SIG-M5 (cell line): ENCODE measurements at places on chromosomes 2 and 18.

DNA sequence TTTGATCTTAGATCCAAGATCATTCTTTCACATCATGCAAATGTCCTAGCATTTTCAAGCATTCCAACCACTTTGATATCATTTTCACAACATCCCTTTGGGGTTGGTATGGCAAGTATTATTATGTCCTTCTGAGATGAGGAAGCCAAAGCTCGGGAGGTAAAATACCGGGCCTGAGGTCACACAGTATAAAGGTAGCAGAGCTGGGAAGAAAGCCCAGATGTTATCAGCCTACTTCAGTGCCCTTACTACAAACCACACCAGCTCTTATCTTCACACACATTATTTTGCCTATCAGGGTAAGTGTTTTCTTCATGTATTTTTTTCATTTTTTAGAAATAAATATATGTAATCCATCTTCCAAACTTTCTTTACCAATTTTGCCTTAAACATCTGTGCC, 4.2 kb upstream of the B4GALT6 start:
- DNase-seq: no peak

- no peak for DNase-seq
Measured at GRCh38 chr2:3598912-3599854, 4.3 kb downstream of the COLEC11 start.

DNA sequence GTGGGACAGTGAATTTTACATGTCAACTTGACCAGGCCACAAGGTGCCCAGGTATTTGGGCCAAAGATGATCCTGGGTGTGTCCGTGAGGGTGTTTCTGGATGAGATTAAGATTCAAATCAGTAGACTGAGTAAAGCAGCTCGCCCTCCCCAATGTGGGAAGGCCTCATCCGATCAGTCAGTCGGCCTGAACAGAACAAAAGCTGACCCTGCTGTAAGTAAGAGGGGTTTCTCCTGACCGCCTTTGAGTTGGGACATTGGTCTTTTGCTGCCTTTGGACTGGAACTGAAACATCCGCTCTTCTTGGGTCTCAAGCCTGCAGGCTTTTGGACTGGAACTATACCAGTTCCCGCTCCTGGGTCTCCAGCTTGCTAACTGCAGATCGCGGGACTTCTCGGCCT, 233.3 kb downstream of the KLHL29 start:
- DNase-seq: no peak

GRCh38 chr2:227804975-227805374, 8.7 kb upstream of the CCL20 start:
- no peak for DNase-seq

- DNase-seq: no peak
Measured at GRCh38 chr2:239245107-239245506, 155.7 kb downstream of the HDAC4 start.

- DNase-seq: no peak
Measured at GRCh38 chr2:179180242-179180641, 84.4 kb downstream of the SESTD1 start.

DNA sequence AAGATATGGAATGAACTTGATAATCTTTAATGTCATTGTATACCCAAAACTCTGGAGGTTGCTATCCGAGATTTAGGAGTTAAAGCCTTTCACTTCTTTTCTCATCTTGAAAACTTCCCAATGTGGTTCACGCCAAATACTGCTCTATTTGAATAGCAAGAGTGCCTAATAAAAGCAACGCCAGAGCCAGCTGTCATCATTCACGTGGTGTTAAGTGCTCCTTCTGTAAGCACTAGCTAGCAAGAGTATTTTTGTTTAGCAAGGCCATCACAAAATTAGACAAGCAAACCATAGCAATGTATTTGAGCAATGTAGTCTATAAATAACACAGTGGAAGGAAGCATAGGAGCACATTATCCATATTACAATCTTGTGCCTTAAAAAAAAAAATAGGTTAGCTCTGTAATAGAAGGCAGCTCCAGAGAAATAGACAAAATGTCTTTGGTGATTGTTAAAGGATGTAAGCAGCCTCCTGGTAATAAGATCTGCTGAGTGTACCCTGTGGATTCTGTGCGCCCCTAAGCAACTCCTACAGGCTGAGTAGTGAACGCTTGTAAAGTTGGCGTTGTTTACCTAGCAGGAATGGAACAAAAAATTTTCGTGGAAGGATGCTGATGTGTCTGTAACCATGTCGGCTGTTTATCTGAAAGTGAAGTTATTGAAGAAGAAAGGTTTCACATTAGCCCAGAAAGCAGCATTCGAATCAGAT, 518.0 kb downstream of the CNTNAP5 start:
- DNase-seq: no peak

- no peak for DNase-seq
Measured at GRCh38 chr18:78549971-78550370, 429.6 kb upstream of the SALL3 start.

- no peak for DNase-seq
Measured at GRCh38 chr2:112694182-112694581, 26.6 kb upstream of the NT5DC4 start.

GRCh38 chr2:224407241-224407701, 5.4 kb upstream of the FAM124B start:
- DNase-seq: no peak

GRCh38 chr18:79930020-79930642, 21.3 kb downstream of the SLC66A2 start:
- DNase-seq: no peak

- DNase-seq: peak; percentile 63
Measured at GRCh38 chr18:12839526-12840196, 44.4 kb downstream of the PTPN2 start.

- DNase-seq: no peak
Measured at GRCh38 chr2:231927566-231927890, 1.3 kb upstream of the NPPC start.

- no peak for DNase-seq
Measured at GRCh38 chr2:99636144-99637034, 146.6 kb upstream of the REV1 start.

DNA sequence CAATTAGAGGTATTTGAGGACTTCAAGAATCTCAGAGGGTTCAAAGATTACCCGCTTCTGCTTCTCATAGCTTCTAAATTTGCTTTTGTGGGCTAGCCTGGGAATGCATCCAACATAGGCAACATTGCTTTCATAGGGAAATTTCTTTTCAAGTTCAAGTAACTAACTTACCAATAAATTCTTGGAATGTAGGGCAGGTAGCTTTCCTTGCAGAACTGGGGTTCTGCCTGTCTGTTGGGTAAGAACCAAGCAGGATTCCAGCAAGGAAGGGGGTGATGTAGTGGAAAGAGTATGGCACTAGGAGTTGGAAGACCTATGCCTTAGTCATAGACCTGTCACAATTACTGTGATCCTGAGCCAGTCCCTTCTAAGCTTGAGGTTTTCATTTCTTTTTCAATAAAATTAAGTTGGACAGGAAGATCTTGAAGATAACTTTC, 164.1 kb downstream of the FHOD3 start:
- DNase-seq: no peak

DNA sequence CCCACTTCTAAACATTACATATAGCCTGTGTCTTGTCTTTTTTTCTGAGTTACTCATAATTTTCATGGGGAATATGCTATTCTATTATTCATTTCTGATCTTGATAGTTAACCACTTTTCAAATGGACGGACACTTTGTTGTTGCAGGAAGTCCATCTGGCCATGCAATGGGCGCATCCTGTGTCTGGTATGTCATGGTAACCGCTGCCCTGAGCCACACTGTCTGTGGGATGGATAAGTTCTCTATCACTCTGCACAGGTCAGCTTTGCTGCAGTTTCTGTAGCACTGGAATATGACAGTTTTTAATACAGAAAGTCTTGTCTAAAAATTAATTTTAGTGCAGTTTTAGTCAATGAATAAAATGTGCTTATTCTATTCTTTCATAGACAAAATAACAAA, 3.3 kb downstream of the G6PC2 start:
- no peak for DNase-seq

- no peak for DNase-seq
Measured at GRCh38 chr2:111667542-111668273, 216.3 kb downstream of the ANAPC1 start.

- DNase-seq: no peak
Measured at GRCh38 chr2:86337244-86337835, at the start of gene REEP1. Gene REEP1, minus strand, starts transcription at chr2:86337626. Its CDS starts 116 bp downstream, at chr2:86337510.

GRCh38 chr18:13914170-13914569, 1.2 kb downstream of the MC2R start:
- DNase-seq: no peak

GRCh38 chr18:1015777-1016176, 111.1 kb downstream of the ADCYAP1 start:
- no peak for DNase-seq

GRCh38 chr2:37615804-37616676, 55.4 kb downstream of the CDC42EP3 start:
- DNase-seq: no peak

GRCh38 chr2:146031158-146031557, 1511.2 kb upstream of the ZEB2 start:
- no peak for DNase-seq

DNA sequence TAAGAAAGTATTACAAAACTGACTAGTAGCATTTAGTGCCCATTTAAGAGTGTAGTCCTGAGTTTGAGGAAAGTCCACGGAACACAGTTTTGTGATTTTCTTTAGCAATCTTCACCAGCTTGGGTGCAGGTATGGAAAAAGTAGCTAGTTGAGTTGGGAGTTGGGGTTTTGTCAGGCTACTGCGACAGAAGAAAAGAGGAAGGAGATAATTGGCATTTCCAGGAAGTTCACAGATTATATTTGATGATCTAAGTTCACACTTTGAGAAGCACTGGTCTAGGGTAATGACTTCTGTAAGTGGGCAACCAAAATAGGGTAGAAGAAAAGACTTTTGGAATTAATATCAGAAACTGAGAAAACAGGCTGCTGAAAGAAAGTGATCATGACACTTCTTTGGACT, 52.1 kb downstream of the VIL1 start:
- DNase-seq: no peak

GRCh38 chr2:231696004-231696367, 12.3 kb upstream of the PTMA start:
- DNase-seq: no peak

- DNase-seq: no peak
Measured at GRCh38 chr2:70692256-70692655, 75.7 kb downstream of the ADD2 start.

DNA sequence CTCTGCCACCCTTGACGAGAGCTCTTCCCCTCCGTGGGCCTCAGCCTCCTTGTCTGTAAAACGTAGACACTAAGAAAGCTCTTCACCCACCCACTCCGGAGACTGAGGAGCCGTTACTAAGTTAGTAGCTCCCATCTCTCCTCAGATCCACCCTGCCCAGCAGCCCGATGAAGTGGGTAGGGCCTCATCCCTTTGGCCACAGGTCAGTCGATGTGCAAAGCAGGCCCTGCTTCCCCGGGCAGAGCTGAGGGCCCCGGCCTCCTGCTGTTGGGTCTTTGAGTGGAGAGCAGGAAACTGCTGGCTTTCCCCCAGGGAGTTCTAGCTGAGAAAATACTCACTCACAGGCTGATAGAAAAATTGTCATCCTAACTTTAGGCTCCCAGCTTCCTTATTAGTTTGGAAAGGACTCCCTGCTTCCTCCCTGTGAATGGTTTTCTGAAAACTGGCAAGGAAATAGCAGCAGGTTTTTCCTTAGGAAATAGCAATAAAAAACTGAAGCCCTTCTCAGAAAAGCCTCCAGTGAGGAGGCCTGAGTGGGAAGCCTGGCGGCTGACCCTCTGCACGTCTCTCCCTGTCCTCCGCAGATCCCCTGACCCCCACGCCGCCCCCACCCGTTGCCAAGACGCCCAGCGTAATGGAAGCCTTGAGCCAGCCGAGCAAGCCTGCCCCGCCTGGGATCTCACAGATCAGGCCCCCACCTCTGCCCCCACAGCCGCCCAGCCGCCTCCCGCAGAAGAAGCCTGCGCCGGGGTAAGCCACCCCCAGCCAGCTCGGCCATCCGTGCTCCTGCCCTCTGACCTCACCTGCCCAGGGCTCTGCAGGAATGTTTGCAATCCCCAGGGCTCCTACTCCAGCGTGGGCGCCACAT, 30.2 kb downstream of the ITGB1BP1 start:
- DNase-seq: no peak

- no peak for DNase-seq
Measured at GRCh38 chr2:41618754-41619153, 429.1 kb upstream of the PKDCC start.

DNA sequence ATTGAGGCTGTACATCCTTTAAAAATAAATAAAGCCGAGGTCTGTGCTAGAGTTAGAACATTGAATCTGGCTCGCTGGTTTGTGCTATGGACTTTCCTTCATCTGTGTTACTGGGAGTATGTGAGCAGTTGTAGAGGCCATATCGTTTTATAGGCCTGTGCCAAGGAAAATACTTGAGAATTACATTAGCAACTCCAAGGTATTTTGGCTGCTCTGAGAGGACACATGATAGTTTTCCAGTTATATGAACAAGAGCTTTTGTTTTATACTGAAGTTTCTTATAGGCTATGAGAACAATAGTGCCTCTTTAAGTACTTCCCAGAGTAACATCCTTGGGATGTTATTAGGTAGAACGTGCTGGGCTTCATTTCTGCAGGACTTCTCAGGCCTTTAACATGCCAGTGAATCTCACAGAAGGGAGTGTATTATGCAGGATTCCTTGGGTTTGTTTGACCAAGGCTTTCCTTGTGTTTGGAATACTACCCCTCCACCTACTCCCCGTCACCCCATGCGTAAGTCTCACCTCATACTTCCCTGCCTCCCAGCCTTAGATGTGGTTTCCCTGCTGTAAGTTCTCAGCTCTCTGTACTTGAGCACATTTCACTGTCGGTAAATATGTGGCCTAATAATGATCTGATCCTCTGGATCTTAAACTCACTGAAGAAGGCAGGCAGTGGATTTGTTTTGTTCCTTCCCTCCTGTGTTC, 21.0 kb downstream of the TCF7L1 start:
- no peak for DNase-seq

GRCh38 chr2:236687296-236687965, 117.8 kb downstream of the ACKR3 start:
- no peak for DNase-seq

- no peak for DNase-seq
Measured at GRCh38 chr2:36366491-36367120, 11.0 kb downstream of the CRIM1 start.

GRCh38 chr18:33720133-33720532, 142.1 kb downstream of the ASXL3 start:
- no peak for DNase-seq

DNA sequence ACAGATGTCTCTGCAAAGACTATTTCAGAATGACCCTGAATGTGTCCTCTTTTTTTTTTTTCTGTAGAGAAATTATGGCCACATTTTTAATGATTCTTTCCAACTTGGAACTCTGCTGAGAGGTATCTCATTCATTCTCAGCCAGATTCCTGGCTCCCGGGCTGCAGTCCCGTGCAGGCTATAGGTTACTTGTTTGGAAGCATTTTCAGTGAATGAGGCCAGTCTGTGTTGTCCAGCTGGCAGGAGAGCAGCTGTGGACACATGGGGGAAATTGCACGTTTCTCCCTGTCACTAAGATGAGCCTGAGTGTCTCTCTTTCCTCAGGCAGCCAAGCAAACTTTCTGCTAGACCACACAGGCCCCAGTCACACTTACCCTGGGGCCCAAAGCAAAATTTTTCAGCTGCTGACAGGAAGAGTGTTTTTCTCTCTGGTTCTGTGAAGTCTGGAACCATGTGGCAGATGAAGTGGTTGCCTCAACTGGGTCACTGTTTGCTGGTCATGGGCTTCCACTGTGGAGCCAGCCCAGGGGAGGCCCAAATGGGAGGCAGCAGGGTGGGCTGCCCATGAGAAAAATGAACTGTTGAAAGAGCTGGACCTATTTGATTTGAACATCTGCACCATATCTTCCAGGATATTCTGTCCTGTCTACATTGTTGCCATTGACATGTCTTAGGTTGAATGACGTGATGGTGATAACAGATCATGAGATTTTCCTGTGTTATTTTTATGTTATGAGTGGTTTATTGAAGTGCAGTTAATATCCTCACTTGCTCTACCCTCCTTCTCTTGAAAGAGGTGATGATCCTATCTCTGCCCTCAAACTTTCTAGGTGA, 431.2 kb downstream of the LPIN1 start:
- DNase-seq: no peak

GRCh38 chr2:241987726-241988125, 118.2 kb downstream of the RTP5 start:
- no peak for DNase-seq
